ENCODE measurements at places on chromosomes 3 and 15.
A peak's percentile ranks its signal among the peaks of the same experiment; 100 is the strongest.

- no peak for DNase-seq
Observed at GRCh38 chr3:197520311-197521276, 35.2 kb downstream of the BDH1 start.

- DNase-seq = no peak
Observed at GRCh38 chr3:174776636-174777035, 82.5 kb upstream of the NAALADL2 start.

DNA sequence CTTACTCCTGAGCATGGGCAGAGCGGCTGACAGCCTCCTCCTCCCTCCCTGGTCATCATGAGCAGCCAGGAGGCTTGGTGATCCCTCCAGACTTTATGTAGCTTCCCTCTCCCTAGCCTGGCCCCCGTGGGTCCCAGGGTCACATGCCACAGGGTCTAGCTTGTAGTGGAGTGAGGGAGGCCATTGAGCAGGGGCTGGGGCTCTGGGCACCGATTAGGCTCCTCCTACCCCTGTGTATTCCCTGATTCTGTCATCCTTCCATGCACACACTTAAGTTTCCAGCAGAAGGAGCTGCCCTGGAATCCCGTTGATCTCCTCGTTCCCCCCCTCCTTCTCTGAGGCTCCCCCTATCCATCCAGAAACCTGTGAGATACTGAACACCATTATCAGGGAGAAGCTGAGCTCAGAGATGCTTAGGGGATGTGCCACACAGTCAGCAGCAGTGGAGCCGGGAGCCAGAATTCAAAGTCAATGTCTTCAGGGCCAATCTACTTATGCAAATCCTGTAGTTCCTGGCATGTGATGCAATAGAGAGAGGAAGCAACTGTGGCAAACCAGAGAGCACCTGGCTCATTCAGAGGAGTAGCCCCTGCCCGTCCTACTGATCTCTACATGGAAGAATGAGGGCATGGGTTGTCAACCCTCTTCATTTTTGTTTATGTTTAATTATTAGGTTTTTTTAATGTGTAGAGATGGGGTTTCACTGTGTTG, 17.2 kb downstream of the CCDC33 start:
- peak; percentile 32 for DNase-seq

DNA sequence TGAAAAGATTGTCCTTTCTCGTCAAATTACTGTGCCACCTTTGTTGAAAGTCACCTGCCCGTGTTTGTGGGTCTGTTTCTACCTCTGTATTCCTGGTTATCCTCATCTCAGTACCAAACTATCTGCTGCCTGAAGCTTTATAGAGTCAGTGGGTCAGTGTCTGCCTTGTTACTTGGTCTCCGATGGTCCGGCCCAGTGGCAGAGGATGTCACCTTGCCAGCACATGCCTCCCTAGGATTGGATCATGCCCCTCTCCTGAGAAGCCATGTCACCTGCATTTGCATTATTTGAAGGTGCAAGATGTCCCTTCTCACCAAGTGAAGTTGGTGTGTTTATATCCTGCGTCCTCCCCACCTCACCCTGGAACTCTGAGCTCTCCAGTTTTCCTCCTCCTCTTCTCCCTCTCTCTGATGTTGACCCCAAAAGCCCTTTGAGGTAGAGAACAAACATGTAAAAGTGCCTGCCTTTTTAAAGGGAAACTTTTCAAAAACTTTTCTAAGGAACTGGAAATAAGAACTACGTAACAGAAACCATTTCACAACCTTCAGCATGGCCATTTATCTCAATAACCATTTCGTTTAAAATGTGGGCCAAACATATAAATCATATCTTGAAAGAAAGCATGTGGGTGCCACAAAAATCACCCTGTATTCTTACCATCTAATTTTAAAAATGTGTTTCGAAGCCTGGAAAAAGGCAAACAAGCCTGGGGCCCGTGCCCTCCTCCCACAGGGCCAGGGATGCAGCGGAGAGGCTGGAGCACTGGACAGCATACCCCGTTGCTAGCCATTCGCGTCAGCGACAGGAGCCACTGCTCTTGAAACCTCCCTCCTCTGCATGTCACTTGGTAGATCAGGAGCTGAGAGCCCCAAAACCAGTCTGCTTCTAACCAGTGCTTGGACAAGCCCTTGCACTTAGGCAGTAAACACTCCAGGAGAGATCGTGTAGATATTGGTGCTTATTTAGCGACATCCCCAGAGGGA, 102.1 kb downstream of the VGLL4 start:
- DNase-seq = no peak

GRCh38 chr3:136989781-136990524, 32.2 kb downstream of the IL20RB start:
- no peak for DNase-seq

- no peak for DNase-seq
Observed at GRCh38 chr3:169268286-169268776, 395.2 kb downstream of the MECOM start.

- no peak for DNase-seq
Observed at GRCh38 chr3:169029674-169030285, 633.7 kb downstream of the MECOM start.

DNA sequence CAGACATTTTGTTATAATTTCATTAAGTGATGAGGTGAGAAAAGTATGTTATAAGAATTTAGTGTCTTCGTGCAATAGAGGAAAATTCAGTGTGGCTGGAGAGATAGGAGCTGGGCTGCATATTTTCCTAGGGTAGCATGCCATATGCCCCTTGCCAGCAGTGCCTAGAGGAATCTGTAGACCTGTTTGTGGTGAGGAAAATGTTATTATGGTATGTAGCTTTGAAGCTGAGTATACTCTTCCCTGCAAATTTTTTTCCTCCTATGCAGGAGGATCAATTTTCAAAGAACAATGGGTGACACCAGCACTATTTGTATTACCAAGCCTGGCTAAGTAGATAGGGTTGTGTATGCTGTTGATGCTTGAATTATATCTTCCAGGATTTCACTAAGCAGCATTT, 200.6 kb downstream of the EDEM1 start:
- no peak for DNase-seq

GRCh38 chr3:114452256-114452655, 158.4 kb downstream of the TIGIT start:
- DNase-seq = no peak

DNA sequence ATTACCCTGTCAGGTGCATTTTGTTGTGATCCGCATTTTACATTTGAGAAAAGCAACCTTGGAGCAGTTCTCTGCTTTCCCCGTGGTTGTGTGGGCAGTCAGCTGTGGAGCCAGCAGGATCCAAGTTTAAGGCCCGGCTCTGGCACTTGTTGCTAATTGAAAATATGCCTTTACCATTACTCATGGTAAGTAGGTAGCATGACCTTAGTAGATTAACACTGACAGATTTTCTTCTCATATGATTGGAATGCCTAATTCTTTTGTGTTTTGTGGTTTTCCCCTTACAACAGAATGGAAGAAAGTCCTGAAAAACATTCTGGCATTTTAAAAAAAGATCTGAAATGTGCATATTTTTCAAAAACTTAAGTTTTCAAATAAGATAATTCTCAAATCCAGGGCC, 246.5 kb upstream of the LRRN1 start:
- no peak for DNase-seq

GRCh38 chr3:52490939-52491526, 4.1 kb upstream of the STAB1 start:
- DNase-seq = no peak

DNA sequence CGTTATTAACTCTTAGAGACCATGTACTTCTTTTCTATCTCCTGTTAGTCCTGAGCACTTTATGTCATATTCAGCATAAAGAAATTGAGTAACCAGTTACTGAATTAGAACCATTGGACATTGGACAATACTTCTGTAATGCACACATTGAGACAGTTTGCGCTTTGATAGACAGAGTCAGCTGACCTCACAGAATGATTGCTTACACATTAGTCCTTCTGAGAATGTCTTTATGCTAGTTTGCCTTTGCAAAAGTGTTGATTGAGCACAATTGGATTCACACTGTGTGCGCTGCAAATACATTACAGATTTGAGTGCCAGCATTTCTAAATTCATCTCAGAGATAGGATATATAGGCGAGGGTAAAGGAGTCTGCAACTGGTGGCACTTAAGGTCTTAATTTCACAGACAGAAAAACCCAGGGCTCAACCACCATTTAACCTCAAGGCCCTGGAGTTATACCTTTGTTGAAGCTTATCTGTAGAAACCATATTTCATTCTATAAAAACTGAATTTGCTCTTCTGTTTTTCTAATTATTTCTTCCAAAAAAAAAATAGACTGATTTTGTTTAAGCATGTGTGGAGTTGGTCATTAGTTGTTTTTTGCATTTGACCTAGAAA, 3.8 kb downstream of the SERPINI1 start:
- DNase-seq = no peak

- no peak for DNase-seq
Observed at GRCh38 chr3:85533586-85533985, 574.8 kb downstream of the CADM2 start.

GRCh38 chr3:189508784-189509501, 122.2 kb upstream of the TP63 start:
- DNase-seq = no peak

DNA sequence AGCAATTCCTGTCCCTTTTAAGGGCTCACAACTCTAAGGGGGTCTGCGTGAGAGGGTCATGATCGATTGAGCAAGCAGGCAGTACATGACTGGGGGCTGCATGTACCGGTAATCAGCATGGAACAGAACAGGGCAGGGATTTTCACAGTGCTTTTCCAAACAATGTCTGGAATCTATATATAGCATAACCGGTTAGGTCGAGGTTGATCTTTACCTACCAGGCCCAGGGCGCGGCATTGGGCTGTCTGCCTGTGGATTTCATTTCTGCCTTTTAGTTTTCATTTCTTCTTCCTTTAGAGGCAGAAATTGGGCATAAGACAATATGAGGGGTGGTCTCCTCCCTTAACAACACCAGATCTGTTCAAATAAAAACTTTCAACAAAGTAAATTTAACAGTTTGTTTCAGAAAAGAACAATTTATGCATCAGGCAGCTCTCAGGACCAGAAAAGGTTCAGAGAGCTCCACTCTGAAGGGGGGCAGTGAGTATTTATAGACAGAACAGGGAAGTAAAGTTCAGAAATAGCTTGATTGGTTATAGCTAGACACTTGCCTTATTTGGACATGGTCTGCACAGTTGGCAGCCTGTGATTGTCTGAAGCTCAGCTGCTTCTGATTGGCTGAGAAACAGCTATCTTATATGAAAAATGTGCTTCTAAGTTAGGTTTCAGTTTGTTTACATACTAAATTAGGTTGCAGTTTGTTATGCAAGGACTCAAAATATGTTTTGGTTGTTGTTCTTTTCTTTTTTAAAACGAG, 17.2 kb upstream of the B4GALT4 start:
- no peak for DNase-seq

DNA sequence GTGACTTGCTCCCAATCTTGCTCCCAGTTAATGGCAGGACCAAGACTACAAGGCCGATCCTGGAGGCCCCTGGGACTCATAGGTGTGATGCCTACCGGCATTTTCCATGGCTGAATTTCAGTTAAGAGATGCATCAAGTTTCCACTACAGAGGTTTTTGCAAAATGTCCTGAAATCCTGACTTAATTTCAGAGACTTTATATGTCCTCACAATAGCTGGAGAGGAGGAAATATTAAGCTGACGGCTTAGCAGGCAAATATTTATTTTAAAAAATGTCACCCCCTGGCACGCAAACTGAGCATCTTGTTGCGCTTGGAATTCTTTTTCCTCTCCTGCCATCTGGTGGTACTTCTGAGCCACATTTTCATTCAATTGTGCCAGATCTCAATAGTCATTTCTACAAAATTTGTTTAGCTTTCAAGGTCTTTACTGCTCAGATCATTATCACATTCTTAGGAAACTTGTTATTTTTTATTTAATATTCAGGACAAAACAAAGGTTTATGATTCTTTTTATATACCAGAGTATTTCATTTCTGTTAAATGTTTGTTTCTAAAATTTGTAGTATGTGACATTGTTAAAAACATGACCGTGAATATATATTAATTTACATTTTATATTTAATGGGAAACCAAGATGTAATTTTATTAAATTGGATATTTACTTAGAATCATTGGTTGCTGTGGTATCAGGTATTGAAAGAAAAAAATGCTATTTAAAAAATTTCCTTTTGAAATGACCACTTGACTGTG, 189.2 kb upstream of the THRB start:
- DNase-seq = peak; percentile 12

Measured in RPMI8226 (cell line).